ENCODE measurements at places on chromosomes 2 and 18. TPM values are rescaled to one million over a fixed set of nuclear protein-coding genes. Genes with fewer than 3 reads are reported as not detected.

GRCh38 chr2:212428681-212429478, 109.7 kb downstream of the ERBB4 start:
- DNase-seq, result no peak

TWIST2 gene
- 24.7 TPM for total RNA-seq

DNA sequence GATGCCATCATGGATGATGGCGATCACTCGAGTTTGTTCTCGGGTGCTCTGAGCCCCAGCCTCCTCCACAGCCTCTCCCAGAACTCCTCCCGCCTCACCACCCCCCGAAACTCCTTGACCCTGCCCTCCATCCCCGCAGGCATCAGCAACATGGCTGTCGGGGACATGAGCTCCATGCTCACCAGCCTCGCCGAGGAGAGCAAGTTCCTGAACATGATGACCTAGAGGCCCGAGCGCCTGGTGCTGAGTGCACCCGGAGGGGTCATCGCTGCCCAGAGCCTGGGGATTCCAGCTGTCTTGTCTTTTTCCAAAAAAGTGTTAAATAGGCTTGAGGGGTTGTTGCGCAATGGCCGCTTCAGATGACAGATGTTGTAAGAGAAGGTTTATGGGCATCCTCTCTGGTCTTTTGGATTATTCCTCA, 254.8 kb downstream of the GLI2 start:
- no peak for DNase-seq

- DNase-seq, result peak; percentile 19
Observed at GRCh38 chr18:68861365-68861764, 63.5 kb downstream of the CCDC102B start.

- no peak for DNase-seq
Observed at GRCh38 chr2:24147364-24147763, 24.1 kb downstream of the FAM228B start.

GRCh38 chr2:172884336-172884735, 148.7 kb downstream of the RAPGEF4 start:
- no peak for DNase-seq

DNA sequence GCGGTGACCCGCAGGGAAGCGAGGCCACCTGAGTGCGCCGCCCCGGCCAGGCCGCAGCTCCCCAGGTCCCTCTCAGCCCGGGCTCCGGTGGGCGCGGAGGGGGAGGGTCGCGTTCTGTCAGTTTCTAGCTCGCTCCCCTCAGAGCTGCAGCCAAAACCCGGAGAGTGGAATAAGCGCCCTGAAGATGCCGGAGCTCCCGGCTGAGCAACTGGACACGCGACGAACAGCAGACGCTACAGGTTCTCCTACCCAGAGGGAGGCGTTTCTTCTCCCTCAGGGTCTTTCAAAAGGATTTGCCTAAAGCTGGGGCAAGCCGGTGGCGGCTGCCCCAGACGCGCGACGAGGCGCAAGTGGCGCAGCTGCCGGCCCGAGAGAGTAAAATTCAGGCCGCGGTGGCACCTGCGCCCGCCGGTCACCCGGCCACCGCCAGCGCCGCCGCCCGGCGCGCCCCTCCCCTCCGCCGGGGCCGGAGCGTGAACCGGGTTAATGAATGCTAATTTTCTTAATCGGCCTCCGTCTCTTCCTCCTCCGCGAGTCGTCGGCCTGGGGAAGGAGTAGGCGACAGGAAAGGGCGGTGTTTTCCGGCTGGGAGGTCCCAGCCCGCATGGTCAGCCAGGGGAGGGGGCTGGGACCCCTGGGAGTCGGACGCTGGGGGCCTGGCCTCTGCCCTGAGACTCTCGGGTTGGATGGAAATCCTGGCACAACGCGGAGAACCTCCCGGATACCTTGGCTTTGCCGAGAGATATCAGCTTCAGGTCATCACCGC, 845 bp upstream of the CDC42EP3 start:
- DNase-seq, result peak; percentile 86

All from M059J (cell line).